ENCODE measurements at places on chromosomes 1 and 21.
A peak's percentile ranks its signal among the peaks of the same experiment; 100 is the strongest.

- no peak overlapping the region for H3K4me3 ChIP-seq
- peaks cover 4% of the 10 kb centered on the region for H3K36me3 ChIP-seq
- H3K27me3 ChIP-seq: no peaks in the 10 kb centered on the region
- H3K27ac ChIP-seq: no peak overlapping the region
Measured at GRCh38 chr1:223006917-223007648, 136.0 kb downstream of the TLR5 start.

- no peaks in the 10 kb centered on the region for H3K27me3 ChIP-seq
- H3K36me3 ChIP-seq: no peaks in the 10 kb centered on the region
- no peak overlapping the region for H3K27ac ChIP-seq
Measured at GRCh38 chr1:161482610-161483009, 22.6 kb upstream of the FCGR2A start.

DNA sequence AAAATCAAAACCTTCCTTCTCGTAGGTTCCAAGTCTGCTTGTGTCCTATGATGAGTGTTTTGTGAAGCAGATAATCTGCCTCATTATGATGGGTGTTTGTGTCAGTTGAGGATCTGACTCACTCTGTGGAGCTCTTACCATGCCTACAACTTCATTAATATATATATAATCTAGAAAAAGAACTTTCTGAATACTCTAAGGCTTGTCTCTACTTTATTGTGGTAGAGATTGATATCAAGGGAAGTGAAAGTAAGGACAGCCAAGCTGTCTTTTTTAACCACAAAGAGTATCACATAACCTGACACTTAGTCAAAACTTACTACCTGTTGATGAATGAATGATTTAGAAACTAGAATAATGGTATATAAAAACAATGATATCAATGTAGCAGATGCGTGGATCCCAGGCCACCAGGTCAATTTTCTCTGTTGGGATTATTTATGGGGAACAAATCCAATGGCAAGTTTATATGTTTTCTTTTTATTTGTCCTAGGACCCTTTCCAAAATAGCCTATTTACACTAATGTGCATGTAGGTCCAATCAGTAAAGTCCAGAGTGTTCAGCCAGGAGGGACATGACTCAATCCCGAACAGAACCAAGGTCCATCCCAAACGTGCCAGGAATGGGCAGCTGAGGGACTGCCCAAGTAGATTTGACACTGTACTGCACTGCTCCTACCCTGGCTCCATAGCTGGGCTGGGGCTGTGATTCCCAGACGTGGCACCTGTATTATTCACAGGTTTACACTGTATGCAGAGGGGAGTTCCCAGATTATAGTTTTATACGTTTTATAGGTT is 182.3 kb upstream of the GREM2 start:
- DNase-seq: no peak
- no peaks in the 10 kb centered on the region for H3K36me3 ChIP-seq
- H3K27me3 ChIP-seq: no peaks in the 10 kb centered on the region
- H3K4me1 ChIP-seq: no peaks in the 10 kb centered on the region
- H3K4me3 ChIP-seq: no peak overlapping the region

DNA sequence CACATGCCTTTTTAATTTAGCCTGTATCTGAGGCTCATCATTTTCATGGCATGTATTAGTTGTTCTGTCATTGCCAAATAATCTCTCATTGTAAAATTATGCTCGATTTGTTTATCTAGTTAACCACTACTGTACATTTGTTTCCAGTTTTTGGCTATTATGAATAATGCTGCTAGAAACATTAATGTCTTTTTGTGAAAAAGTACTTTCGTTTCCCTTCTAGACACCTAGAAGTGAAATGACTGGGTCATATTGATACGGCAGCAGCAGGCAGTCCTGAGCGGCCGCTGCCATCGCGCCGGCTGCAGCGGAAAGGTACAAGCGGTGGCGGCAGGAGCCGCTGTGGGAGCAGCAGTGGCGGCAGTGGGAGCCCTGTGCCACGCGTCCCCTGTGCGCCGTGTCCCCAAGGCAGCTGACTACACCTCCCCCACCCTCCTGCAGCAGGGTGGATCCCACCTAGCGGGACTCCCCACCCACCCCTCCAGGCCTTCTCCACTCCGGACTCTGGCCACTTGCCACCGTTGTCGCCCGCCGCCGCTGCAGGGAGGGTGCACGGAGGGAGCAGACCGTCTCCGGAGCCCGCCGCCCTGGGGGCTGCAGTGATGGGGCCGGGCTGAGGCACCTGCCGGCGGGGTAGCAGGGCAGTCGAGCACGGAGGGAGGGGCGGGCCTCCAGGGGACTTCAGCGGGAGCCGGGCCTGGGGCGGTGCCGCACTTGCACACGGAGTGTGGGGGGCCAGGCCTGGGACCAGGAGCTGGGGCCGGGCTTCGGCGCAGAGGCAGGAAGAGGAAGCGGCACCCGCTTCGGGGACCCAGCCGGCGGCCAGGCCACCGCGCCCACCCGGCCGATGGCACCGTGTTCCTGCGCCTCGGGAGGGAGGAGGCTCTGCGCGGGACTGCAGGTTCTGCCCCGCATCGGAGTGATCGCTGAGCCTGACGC is 66.8 kb upstream of the RGS7 start:
- H3K36me3 ChIP-seq: no peaks in the 10 kb centered on the region
- peaks cover 10% of the 10 kb centered on the region for H3K27me3 ChIP-seq
- peak overlapping the region; percentile 76 for H3K4me3 ChIP-seq
- no peak overlapping the region for H3K27ac ChIP-seq
- peaks cover 5% of the 10 kb centered on the region for H3K4me1 ChIP-seq

DNA sequence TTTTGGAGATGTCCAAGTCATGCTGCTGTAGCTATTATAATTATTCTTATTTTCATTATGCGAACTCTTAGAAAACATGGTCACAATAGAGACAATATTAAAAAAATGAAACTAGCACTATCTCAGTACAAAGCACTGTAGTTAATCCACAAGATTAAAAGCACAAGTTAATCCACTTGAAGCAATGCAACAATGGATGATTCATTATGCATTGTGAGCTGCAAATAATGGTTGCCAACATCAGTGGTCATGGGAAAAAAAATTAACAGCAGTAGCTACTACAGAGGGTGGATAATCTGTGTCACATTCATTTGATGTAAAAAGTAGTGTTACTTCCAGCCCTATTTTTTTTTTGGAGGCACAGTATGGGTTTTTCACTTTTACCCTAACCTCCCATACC is 56.7 kb downstream of the DPT start:
- no peaks in the 10 kb centered on the region for H3K27me3 ChIP-seq
- no peak overlapping the region for H3K27ac ChIP-seq
- no peaks in the 10 kb centered on the region for H3K36me3 ChIP-seq
- H3K4me3 ChIP-seq: no peak overlapping the region
- H3K4me1 ChIP-seq: no peaks in the 10 kb centered on the region

GRCh38 chr1:232589812-232590743 is 39.9 kb downstream of the SIPA1L2 start:
- no peaks in the 10 kb centered on the region for H3K27me3 ChIP-seq
- no peaks in the 10 kb centered on the region for H3K36me3 ChIP-seq
- H3K4me1 ChIP-seq: peaks cover 21% of the 10 kb centered on the region
- peak overlapping the region; percentile 52 for H3K27ac ChIP-seq
- H3K4me3 ChIP-seq: no peak overlapping the region

- H3K4me1 ChIP-seq: no peaks in the 10 kb centered on the region
- no peaks in the 10 kb centered on the region for H3K27me3 ChIP-seq
- H3K27ac ChIP-seq: peak overlapping the region; percentile 35
Measured at GRCh38 chr1:160261556-160261892, 825 bp downstream of the DCAF8 start.

GRCh38 chr1:195185321-195185720 is 1422.9 kb downstream of the KCNT2 start:
- no peaks in the 10 kb centered on the region for H3K4me1 ChIP-seq
- H3K27ac ChIP-seq: no peak overlapping the region
- H3K27me3 ChIP-seq: no peaks in the 10 kb centered on the region
- H3K36me3 ChIP-seq: no peaks in the 10 kb centered on the region
- no peak overlapping the region for H3K4me3 ChIP-seq

DNA sequence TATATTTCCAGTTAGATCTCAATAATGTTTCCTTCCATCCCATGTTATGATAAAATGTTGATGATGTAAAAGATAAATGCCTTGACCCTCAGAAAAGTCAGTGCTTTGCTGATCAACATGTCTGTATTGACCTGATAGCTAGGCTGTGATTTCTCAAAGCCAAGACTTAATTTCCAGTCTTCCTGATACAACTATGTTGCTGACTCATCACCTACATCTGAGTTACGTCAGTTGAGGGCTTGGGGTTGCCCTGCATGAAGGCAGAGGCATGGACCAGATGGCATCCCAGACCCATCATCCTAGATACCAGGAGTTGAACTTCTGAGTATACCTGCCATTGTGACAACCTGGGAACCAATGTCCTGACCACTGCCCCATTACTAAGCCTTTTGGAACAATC is 4.8 kb downstream of the LCE1D start:
- no peak overlapping the region for H3K4me3 ChIP-seq
- H3K4me1 ChIP-seq: no peaks in the 10 kb centered on the region
- H3K27ac ChIP-seq: no peak overlapping the region
- H3K36me3 ChIP-seq: no peaks in the 10 kb centered on the region
- no peaks in the 10 kb centered on the region for H3K27me3 ChIP-seq

GRCh38 chr1:234108921-234109320 is 204.4 kb downstream of the SLC35F3 start:
- H3K4me1 ChIP-seq: no peaks in the 10 kb centered on the region
- no peaks in the 10 kb centered on the region for H3K27me3 ChIP-seq
- H3K36me3 ChIP-seq: no peaks in the 10 kb centered on the region
- no peak overlapping the region for H3K4me3 ChIP-seq
- no peak overlapping the region for H3K27ac ChIP-seq
- DNase-seq: peak; percentile 62

DNA sequence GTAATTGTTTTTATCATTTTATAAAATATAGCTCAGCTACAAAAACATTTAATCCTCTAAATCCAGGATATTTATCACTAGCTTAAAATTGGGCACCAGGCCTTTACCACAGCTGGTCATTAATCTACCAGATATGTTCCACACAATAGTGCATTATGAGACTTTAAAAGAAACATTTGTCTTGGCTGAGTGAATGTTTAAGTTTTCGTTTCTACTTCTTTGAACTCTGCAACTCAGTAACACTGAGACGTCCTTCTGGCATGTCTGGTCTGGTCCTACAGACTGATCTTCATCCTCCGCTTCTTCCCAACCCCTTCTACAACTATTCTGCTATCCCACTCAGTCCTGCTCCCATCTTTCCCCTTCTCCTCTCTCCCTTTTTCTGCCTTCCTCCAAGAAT is 296.2 kb downstream of the NEGR1 start:
- no peak overlapping the region for H3K4me3 ChIP-seq
- no peak for DNase-seq
- no peaks in the 10 kb centered on the region for H3K4me1 ChIP-seq
- no peaks in the 10 kb centered on the region for H3K27me3 ChIP-seq
- H3K27ac ChIP-seq: no peak overlapping the region
- H3K36me3 ChIP-seq: no peaks in the 10 kb centered on the region

GRCh38 chr1:81607924-81608323 is 192.8 kb upstream of the ADGRL2 start:
- H3K27me3 ChIP-seq: no peaks in the 10 kb centered on the region
- H3K36me3 ChIP-seq: no peaks in the 10 kb centered on the region
- no peak for DNase-seq
- H3K4me1 ChIP-seq: peaks cover 3% of the 10 kb centered on the region
- no peak overlapping the region for H3K27ac ChIP-seq

DNA sequence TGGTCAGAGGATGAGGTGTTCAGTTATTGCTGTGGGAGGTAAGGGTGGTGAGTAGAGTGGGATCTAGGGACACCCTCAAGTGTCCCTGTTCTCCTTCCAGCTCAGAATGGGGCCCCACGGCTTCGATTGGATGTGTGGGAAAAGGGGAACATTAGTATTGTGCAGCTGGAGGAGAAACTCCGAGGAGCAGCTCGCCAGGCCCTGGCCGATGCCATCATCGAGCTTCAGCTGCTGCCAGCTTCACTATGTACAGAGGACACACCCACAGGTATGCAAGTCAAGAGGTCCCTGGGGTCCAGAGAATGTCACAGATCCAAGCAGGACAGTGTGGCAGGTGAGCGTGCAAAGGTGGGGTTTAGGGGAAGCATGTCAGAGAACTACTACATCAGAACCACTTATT is 13.9 kb downstream of the HYI start:
- peaks cover 23% of the 10 kb centered on the region for H3K4me1 ChIP-seq
- peaks cover 64% of the 10 kb centered on the region for H3K36me3 ChIP-seq
- no peak overlapping the region for H3K27ac ChIP-seq
- peak overlapping the region; percentile 53 for H3K4me3 ChIP-seq
- DNase-seq: no peak

DNA sequence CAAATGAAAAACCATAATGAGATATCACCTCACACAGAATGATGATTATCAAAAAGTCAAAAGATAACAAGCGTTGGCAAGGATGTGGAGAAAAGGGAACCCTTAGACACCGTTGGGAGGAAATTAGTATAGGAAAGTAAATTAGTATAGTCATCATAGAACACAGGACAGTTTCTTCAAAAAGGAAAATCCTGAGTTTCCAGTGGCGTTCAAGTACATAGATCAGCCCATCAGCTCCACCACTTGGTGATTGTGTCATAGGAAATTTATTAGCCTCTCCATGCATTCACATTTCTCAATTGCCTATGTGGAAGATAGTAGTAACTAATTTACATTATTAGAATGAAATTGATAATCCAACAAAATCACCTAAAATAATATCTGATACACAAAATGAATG is 20.8 kb upstream of the GBP2 start:
- H3K4me3 ChIP-seq: no peak overlapping the region
- DNase-seq: no peak
- H3K4me1 ChIP-seq: no peaks in the 10 kb centered on the region

DNA sequence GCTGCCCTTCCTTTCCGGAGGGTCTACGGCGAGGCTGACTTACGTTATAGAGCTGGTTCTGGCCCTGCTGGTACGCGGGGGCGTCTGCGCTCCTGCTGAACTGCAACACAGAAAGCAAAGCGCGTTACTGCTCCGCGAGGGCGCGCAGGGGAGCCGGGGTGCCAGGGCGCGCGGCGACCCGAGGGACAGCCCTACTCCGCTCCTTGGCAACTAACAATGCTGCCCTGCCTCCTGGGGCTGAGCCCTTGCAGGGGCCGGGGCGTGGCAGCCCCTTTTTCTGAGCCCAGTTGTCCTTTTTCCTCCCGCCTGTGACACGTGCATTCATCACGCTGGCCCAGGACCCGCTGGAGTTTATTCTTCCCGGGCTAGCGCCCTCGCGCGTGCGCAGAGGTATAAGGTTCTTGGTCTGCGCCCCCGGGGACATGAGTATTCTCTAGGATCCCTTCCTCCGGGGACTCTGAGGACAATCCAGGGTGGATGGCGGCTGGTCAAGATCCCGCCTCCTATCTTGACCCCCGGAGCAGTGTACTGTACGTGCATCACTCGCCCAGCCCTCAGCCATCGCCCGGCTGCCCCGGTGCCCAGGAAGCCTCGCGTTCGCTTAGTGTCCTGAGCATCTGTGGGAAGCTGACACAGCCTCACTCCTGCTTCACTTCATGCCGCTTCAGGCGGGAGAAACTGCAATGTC is 78.9 kb downstream of the CD247 start:
- no peak for DNase-seq
- H3K36me3 ChIP-seq: no peaks in the 10 kb centered on the region
- peaks cover 7% of the 10 kb centered on the region for H3K4me1 ChIP-seq
- peak overlapping the region; percentile 34 for H3K4me3 ChIP-seq

All from trophoblast cell (in vitro differentiated cells and primary cell).